ENCODE measurements at places on chromosomes 4 and X. TPM values are rescaled to one million over a fixed set of nuclear protein-coding genes. Genes with fewer than 3 reads are reported as not detected.

The TCEAL8 gene
- total RNA-seq: 98.9 TPM

The BEX4 gene
- total RNA-seq: 67.1 TPM

The FAM184B gene
- total RNA-seq: 20.3 TPM

The SSX3 gene
- total RNA-seq: not detected

The TXK gene
- total RNA-seq: 2.9 TPM

The MGAT4D gene
- not detected for total RNA-seq

The ATP7A gene
- total RNA-seq: 23.7 TPM

The IL2RG gene
- 1.3 TPM for total RNA-seq

The MAGEC2 gene
- total RNA-seq: not detected

The GPRASP1 gene
- total RNA-seq: 33.8 TPM

The UGT2B17 gene
- total RNA-seq: not detected

The SPANXB1 gene
- not detected for total RNA-seq

The BMPR1B gene
- total RNA-seq: 13.0 TPM

The FAM241A gene
- total RNA-seq: 2.7 TPM

The EIF2S3 gene
- total RNA-seq: 150 TPM

The CITED1 gene
- 4.6 TPM for total RNA-seq

All from camera-type eye (tissue), 1 donor.